ENCODE measurements at places on chromosomes 11 and 22.

GRCh38 chr11:107962181-107962580, 33.9 kb downstream of the RAB39A start:
- DNase-seq = no peak

GRCh38 chr11:8341996-8342395, 78.3 kb upstream of the LMO1 start:
- no peak for DNase-seq

GRCh38 chr11:121426476-121427399, 25.4 kb upstream of the SORL1 start:
- DNase-seq = peak; percentile 59

DNA sequence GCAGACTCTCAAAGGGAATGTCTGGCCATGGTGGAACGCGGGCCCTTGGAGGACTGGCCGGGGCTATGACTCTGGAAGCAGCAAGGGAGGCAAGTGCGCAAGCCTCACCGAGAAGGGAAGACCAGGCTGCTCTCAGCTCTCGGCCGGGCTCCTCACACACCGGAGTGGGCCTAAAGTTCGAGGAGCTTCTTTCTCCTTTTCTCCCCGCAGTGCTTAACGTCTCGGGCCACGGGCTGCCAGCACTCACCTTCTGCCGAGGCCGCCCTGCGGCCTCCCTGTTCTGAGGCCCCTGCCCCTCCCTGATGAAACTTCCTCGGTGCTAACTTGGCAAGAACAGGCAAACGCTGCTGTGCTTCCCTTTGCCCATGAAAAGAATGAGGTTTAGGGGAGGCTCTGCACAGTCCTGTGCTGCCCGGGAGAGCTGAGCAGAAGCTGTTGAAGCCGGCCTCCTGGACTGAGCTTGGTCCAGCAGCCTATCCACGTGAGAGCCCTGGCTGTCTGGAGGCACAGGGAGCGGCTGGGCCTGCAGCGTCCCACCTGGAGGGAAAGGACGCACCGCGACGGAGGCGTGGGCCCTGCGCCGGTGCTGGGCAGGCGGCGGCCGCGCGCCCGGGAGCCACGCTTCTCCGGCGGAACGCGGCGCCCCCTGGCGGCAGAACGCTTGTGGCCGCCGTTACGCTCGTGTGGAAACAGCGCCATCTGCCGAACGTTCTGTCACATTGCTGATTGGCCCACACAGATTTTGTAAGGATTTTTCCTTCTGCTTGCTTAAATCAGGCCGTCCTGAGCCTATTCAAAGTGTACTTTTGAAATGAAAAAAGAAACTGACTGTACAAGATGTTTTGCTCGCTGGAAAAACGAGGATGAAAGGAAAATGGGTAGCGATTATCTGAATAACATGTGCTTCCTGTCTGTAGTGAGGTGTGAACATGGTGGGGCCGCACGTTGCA, 65.0 kb upstream of the TMEM45B start:
- peak; percentile 79 for DNase-seq

GRCh38 chr22:47367107-47367690, 604.7 kb downstream of the TBC1D22A start:
- DNase-seq = no peak

GRCh38 chr11:116478669-116479668, 293.8 kb downstream of the BUD13 start:
- DNase-seq = no peak

GRCh38 chr11:45917623-45918330, at the start of gene PEX16:
Gene PEX16, minus strand, starts transcription at chr11:45917877. Its CDS starts 66 bp downstream, at chr11:45917811.
- peak; percentile 94 for DNase-seq

GRCh38 chr11:41459465-41460401, at the start of gene LRRC4C:
Gene LRRC4C, minus strand, starts transcription at chr11:41459652.
- no peak for DNase-seq

DNA sequence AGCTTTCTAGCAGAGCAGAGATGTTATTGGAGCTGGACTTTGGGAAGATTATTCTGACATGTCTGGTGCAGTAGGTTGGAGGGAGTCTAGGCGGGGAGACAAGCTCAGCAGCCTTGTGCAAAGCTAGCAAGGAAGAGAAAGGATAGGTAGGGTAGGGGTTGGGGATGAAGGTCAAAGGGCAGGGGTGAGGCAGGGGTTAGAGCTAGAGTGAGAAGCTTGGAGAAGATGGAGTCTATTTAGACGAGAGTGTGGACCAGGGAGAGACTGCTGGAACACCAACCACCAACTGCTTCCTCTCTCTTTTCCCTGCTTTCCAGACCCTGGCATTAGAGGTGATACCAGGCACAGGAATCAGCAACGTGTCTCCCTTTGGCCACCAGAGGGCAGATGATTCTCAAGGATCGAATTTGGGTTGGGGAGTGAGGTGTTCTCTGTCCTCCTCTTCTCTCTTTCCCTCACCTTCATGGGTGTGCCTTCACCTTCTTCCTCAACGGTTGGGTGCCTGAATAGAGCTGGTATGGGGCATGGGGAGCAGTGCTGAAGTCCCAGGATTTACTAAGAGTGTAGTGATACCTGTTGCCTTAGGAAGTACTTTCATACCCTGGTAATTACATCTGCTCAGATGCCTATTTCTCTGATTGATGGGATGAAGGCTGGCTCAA, 1.8 kb upstream of the MARK2 start:
- peak; percentile 68 for DNase-seq

DNA sequence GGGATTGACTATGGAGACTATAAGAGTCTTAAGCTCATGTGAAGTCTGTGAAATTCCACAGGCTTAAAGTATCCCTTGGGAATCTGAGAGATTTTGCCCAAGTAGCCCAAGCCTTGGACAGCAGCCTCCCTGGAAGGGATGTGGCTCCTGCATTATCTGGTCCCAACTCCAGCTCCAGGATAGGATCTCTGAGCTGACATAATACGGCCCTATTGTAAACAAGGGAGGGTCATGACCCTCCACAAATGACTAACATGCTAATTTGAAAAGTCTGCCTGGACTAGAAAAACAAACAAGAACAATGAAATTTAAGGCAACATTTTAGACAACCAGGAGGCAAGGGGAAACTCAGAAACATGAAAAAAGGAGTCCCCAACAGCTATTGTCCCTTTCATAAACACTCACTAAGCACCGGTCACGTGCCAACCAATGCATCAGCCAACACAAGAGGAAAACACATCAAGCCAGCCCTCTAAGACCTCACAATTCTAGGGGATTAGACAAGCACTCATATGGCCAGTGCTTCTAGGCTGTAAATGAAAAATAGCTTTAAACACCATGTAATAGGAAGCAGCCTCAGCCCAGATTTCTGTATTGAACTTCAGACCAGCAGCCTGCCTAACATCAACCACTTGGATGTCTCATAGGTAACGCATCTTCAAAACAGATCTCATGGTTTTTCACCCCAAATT, 101.2 kb upstream of the TIMP3 start:
- no peak for DNase-seq

- DNase-seq = peak; percentile 74
These were observed 14.7 kb downstream of the GGA1 start for GRCh38 chr22:37623075-37624016.

DNA sequence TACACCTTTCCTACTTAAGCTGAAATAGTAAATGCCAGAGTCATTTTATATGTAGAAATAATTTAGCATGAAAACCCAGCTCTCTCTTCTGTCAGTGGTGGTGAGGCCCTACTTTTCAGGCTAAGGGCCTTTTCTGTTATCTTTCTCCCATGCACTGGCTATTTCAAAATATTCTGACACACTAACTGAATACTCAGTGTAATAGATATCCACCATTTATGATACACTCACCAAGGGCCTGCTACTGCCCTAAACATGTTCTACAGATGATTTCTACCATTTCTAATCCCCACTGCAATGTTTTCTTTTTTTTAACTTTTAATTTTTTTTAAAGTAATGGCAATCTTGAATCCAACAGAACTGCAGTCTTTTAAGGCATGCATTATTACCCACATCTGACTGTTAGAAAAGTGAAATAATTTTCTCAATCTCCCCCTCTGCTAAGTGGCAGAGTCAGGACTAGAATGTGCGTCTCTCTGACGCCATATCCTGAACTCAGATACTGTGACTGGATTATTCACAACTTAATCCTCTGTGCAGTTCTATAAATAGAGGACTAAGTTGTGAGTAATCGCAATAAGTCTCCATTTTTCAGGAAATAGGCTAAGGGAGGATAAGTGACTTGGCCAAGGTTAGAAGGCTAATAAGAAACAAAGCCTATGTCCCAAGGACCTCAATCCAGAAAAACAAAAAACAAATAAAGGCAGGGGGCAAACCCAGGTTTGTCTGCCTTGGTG, 44.0 kb downstream of the GRAMD1B start:
- no peak for DNase-seq

GRCh38 chr11:34564807-34565241, 51.2 kb upstream of the ELF5 start:
- DNase-seq = no peak

- DNase-seq = no peak
These were observed 60.4 kb upstream of the THY1 start for GRCh38 chr11:119483341-119483880.

DNA sequence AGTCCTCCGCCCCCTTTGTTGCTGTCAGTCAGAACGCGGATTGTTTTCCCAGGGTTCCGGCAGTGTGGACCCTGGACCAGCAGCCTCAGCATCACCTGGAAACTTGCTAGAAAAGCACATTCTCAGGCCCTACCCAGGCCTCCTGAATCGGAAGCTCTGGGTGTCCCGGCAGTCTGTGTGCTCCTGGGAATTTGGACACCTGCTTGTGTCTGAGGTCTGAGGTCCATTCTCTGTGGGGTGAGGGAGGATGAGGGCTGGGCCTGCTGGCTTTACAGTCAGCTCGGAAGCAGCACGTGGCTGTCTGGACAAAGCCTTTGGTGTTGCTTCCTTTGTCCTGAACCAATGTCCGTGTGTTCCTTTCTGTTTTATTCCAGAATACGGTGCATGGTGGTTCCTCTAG, 299.7 kb downstream of the TBC1D22A start:
- DNase-seq = no peak

GRCh38 chr11:118194835-118195627, 18.6 kb upstream of the SCN2B start:
- DNase-seq = no peak

DNA sequence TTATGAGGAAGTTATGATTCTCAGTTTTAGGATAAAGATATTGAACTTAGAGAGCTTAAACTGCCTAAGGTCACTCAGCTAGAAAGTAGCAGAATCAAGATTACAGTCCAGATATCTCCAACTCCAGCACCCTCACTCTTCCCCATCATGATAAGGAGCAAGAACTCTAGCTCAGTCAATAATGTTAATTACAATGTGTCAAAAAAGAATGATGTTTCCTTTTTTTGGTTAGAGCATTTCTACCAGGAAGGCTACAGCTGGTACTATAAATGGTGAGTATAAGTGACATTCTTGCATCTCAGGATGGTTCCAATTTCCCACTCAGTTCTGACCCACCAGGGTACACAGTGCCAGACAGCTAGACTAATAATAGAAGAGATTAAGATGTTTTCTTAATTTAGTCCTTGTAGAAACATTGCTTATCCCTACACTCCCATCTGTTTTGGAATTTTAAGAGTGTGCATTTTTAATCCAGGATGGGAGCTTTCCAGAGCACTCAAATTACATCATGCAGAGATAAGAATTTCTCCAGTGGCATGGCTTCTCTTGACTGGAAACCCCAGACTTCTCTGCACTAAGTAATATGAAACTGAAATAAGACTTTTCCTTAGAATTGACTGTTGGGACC, 21.6 kb upstream of the BBOX1 start:
- no peak for DNase-seq

GRCh38 chr11:115766561-115766960, 262.3 kb upstream of the CADM1 start:
- no peak for DNase-seq

DNA sequence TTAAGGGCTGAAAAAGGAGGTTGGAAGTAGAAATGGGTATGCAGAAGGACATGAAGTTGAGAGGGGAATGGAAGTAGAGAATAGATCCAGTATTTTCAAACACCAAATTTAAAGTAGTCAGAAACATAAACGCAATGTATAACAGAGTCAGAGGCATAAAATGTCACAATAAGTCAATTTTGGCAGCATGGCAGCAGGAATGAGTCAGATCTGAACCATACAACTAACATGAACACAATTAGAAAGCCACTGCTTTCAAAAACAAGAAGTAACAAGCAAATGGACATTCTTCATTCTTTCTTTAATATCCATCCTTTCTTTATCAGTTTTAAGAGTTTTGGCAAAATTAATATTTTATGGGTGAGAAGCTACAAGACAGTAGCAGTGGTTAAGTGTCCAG, 2.5 kb downstream of the CHORDC1 start:
- DNase-seq = no peak

- DNase-seq = no peak
These were observed 82.6 kb downstream of the PARVA start for GRCh38 chr11:12459865-12460444.

DNA sequence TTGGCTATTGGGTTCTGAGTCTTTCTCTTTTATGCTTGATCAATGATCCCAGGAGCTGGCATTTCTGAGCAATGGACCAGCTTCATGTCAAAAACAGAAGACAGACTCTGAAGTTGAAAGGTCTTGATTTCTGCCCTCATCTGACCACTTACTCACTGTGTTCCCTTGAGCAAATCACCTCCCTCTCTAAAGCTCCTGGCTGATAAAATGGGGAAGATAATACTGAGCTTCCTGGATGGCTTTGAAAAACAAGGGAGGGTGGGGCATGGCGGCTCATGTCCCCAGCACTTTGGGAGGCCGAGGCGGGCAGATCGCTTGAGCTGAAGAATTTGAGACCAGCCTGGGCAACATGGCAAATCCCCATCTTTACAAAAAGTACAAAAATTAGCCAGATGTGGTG, 6.4 kb downstream of the FAM83F start:
- no peak for DNase-seq

DNA sequence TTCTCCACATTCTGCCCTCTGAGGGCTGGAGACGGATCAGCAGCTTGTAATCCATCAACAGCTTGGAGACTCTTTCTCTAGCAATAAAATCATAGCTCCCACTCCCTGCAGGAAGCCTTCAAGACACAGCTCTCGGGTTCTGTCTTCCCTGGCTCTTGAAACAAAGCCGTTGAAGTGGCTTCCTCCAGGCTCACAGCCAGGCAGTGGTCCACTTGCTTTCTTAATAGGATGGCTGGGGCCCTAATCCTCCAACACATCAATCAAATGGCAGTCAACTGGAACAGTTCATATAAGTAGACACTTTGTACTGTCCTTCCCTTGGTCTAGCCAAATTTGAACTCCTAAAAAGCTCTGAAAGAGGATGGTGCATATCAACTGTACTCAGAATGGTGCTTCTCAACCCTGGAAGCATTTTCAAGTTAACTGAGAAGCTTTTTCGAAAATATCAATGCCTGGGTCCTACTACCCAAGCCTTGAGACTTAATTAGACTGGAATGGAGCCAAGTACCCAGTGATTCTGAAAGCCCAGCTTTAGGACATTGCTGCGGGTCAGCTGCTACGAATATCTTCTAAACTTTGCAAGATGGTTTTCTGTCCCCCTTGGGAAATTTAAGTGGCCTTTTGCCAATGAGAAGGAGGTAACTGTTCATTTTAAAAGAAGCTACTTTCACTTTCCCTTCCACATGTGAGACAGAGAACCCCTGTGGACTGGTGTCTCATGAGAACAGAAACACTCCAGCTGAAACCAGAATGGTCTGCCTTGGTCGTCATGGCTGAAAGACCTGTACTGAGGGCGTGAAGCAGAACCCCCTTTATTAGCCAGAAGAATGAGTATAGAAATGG, 74.7 kb downstream of the SC5D start:
- DNase-seq = no peak

GRCh38 chr11:93654226-93654625, 7.3 kb upstream of the CEP295 start:
- DNase-seq = no peak

All from stimulated activated CD4-positive, alpha-beta T cell treated with anti-CD3 and anti-CD28 coated beads, Interleukin-4, amount 100 ng/mL, for 1 hour (primary cell).